ENCODE measurements at places on chromosomes 5 and 9. TPM values are rescaled to one million over a fixed set of nuclear protein-coding genes. Genes with fewer than 3 reads are reported as not detected.

DNA sequence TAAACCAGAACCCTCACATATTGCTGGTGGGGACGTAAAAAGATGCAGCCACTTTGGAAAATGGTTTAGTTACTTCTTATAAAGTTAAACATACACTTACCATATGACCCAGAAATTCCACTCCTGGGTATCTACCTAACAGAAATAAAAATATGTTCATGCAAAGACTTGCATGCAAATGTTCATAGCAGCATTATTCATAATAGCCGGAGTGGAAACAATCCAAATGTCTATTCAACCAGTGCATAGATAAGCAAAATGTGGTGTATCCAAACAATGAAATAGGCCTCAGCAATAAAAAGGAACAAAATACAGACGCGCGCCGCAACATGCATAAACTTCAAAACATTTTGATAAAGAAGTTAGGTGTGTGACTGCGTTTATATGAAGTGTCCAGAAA, 11.6 kb downstream of the EGR1 start:
- DNase-seq = no peak

ARL10 gene
- 14.9 TPM for polyA plus RNA-seq

- no peak for DNase-seq
Observed at GRCh38 chr9:20684875-20685696, 1.0 kb downstream of the FOCAD start.

ZCCHC10 gene
- polyA plus RNA-seq = 32.5 TPM

GRCh38 chr9:126482361-126483044, 131.2 kb upstream of the LMX1B start:
- DNase-seq = no peak

Measured in left renal pelvis (tissue), 4 donors.